Stimulated activated CD4-positive, alpha-beta T cell treated with anti-CD3 and anti-CD28 coated beads, Interleukin-4, amount 100 ng/mL, for 24 hours (primary cell): ENCODE measurements at places on chromosomes 5 and 9.

- DNase-seq: no peak
Measured at GRCh38 chr5:157750320-157750719, 6.8 kb downstream of the LSM11 start.

DNA sequence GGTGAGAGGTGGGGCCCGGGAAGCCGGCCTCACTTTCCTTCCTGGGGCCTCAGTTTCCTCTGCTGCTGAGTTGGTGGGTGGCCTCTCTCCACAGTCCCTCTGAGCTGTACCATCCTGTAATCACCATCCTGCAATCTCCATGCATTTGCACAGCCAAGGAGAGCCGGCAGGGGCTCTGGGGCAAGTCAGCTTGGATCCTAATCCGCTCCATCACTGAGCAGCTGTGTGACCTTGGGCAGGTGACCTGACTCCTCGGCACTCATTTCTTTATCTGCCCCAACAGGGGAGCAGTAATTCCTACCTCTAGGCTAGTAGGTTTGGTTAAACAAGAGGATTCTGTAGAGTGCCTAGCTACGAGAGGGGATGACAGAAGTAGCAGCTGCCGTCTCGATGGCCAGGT, 88.2 kb upstream of the ZNF618 start:
- no peak for DNase-seq

DNA sequence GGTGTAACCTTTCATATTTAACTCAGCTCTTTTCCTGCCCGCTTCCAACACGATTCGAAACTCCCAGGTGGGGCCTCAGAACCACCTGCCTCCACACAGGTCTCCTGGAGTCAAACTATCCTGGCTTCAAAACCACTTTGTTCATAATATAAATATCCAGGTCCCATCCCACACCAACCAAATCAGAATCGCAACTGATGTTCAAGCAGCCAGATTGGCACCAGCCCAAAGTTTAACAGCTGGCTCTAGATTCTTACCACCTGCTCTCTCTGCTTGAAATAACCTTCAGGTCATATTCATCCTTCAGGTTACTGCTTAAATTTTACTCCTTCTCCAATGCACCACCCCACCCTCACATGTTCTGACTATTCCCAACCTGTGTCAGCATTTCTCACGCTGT, 231.4 kb upstream of the TRPM3 start:
- no peak for DNase-seq

GRCh38 chr5:173451651-173452050, 123.4 kb upstream of the STC2 start:
- no peak for DNase-seq

- DNase-seq: no peak
Measured at GRCh38 chr9:89225587-89225986, 47.0 kb upstream of the SHC3 start.

DNA sequence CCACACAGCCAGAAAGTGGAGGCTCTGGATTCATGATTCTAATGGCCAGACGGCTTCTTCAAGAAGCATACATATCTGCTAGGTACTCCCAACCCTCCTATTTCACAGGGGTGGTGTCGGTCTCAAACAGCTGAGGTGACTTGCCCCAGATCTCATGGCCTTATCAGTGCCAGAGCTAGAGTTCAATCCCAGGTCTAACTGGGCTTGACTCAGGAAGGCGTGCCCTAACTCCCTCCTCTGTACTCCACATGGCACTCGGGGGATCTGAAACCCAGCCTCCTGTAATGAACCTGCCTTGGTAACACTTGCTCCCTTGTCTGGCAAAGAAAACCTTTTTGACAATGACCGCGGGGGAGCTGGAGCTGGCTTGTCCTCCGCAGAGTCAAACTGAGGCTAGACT, 2.1 kb downstream of the QRFP start:
- no peak for DNase-seq

DNA sequence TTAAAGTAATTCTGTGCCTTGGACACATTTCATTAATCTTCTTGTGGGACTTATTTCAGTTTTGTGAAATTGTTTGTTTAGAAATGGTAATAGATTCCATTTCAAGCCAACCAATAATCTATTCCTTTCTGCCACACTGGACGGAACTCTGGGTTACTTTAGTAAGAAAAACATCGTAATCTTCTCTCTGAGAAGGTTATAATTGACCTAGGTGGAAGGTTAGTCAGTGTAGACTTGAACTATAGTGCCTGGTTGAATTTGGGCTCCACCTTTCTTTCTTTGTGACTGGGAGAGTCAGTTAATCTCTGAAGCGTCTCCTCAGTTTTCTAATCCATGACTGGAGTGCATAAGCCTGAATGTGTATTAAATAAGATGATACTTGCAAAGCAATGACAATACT, 89.7 kb upstream of the PRLR start:
- DNase-seq: no peak

DNA sequence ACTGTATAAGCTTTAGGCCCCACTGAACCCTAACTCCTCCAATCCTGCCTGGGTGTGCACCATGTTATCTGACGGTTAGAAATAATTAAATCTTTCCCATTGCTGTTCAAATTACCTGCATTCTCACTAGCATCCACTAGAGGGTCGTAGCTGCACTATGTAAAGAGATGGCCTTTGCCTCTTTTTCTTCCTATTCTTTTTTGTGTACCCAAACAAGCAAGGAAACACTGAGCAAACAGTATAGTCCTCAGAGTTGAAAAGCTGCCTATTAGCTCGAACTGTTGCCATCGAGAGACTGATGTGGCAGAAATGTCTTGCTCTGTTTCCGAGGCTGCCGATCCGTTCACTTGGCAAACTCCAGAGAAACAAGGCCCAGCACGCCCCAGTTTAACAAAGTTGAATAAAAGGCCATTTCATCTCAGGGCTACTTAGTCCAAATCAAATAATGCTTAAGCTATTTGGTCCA, 163.8 kb upstream of the TRPM3 start:
- DNase-seq: peak; percentile 22

- DNase-seq: no peak
Measured at GRCh38 chr5:74094096-74094781, 468.2 kb downstream of the ARHGEF28 start.

GRCh38 chr5:124651663-124652513, 94.6 kb downstream of the ZNF608 start:
- DNase-seq: peak; percentile 8

DNA sequence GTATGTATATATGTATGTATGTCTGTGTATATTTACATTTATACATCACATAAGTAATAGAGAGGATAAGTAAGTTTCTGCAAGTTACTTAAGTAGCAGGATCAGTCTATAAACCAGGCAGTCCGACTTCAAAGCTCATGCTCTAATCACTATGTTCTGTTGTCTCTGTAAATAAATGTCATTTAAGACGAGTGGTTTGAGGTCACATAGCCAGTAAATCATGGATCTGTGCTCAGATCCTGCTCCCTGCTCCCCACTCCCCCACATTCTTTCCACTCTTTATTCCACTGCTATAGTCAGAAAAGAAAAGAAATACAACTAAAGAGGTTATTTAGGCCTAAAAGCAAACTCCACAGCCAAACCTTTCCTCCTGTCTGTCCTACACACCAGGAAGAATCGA, 90.4 kb downstream of the SERINC5 start:
- no peak for DNase-seq

DNA sequence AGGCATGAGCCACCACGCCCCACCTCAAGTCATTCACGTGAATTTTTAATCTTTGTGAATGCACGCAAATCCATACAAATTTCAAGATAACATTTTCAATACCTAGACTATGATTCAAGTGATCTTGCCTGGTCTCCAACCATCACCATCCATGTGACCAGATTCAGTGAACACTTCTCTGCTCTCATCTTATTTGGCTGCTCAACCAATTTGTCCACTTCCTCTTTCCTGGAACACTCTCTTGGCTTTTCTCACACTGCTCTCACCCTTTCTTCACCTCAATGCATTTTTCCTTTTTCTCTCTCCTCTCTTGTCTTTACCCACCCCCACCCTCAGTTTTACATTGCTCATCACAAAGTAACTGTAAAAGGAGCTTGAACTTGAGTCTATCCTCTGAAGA, 354.7 kb upstream of the KIF2A start:
- no peak for DNase-seq

GRCh38 chr9:116928884-116929283, 241.8 kb downstream of the TRIM32 start:
- no peak for DNase-seq

GRCh38 chr5:34771076-34771475, 67.9 kb upstream of the TTC23L start:
- DNase-seq: no peak

GRCh38 chr9:132114102-132114707, 34.5 kb upstream of the MED27 start:
- peak; percentile 19 for DNase-seq

- no peak for DNase-seq
Measured at GRCh38 chr9:30522486-30522885, 1862.0 kb upstream of the ACO1 start.

GRCh38 chr5:126443374-126443851, 20.2 kb downstream of the GRAMD2B start:
- no peak for DNase-seq

DNA sequence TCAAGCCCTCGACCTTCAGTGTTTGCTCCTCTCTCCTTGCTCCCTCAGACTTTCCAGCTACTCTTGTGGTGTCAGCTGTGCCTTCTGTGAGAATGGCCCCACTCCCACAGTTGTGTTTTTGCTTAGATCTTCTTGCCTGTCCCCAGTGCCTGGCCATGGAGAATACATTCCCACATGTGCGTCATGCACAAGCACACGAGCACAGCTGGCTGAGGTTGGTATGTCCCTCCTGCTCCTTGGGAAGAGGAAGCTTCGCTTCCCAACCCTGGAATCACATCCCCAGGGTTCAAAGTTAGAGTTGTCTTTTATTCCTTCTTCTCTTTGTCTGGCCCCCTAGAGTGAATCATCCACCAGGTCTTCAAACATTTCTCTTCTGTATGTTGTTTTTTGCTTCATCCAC, 518.6 kb downstream of the CCDC171 start:
- DNase-seq: no peak

DNA sequence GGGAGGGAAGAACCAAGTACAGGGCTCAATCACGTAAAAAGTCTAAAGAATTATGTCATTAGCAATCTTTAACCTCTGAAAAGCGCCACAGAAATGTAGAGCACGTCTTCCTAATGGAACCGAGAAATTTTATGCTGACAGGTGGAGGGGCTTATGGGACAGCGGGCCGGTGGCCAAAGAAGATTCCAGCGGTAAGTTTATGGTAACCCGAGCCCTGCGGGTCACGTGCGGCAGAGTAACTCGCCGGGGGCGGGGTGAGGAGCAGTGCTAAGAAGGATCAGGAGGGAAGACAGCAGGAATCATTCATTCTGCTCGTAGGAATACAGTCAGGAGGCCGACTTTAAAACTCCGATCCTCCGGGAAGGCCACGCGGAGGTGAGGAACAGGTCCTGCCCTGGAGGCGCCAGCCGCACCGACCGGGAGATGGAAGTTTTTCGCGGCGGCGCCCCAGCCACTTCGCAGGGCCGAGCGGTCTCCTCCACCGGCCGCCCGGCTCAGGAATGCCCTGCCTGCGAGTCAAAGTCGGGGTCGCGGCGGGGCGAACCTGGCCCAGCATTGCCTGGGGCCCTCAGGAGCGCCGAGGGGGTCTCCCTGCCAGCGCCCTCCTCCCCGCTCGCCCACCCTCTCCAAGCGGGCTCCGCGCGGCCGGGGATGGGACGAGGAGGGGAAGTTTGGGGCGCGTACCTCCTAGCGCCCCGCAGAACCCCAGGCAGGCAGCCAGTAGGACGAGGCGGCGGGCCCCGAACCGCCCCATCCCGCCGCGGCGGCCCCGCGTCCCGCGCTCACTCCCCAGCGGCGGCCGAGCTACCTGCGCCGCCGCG, 101.8 kb downstream of the ESM1 start:
- no peak for DNase-seq

GRCh38 chr5:59001154-59001553, 418.3 kb downstream of the RAB3C start:
- no peak for DNase-seq

DNA sequence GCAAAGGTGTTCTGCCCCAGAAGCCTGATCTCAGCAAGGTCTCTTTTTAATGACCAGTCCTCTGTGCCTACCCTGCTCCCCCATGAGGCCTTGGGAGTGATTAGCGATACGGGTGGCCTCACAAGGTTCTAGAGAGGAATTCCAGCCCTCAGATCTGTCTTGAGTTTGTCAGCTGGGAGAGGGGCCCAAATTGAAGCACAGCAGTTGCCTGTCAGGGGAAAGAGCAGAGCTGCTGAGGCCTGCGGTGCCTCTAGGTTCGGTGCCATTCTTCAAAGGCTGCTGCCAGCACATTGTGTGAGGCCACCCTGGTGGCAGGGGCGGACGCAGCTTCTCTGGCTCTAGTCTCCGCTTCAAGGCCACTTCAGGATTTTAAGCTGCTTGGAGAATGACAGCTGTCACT, 85.7 kb upstream of the GRIA1 start:
- DNase-seq: no peak

DNA sequence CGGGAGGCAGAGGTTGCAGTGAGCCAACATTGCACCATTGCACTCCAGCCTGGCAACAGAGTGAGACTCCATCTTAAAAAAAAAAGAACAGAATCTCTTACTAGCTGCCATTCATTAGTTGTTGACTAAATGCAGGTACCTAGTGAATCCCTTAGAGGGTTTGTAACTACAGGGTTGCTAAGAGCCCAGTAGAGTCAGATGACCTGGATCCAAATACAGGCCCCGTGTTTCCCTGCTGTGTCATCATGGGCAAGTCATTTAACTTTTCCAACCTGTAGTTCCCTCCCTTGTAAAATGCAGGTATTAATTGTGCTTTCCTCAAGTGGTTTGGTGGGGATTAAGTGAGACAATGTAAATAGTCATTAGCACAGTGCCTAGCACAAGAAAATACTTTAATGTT, 32.8 kb downstream of the PLAC8L1 start:
- no peak for DNase-seq

- DNase-seq: no peak
Measured at GRCh38 chr5:61526207-61526519, 194.1 kb downstream of the ZSWIM6 start.

GRCh38 chr5:88666761-88667495, 216.1 kb downstream of the MEF2C start:
- no peak for DNase-seq

DNA sequence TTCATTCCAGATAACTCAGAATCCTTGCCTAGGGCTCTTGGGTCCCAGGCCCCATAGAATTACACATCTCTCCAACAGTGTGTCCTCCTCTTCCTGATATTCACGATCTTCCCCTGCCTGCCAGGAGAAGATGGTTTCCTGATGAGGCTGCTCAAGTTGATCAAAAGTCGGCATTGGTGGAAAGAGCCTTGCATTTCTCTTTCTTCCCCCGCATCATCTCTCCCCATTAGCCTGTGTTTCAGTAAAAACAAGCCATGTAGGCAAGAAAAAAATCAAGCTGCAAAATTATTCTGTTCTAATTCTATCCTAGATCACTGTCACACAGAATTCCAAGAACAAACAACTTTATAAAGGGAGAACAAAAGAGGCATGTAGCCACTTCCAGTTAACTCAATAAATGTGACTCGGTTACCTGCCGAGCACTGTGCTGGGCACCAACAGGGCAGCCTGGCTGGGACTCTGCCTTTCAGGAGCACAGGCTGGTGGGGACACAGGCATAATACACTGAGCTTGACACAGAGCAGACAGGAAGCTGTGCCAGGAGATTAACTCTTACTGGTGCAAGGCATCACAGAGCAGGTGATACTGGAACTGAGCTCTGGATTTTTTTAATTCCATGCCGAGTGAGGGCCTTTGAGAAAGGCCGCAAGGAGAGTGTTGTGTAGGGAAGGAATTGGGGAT, 25.6 kb downstream of the TMOD1 start:
- no peak for DNase-seq
